Stimulated activated CD4-positive, alpha-beta T cell treated with anti-CD3 and anti-CD28 coated beads, Interleukin-15, amount 100 ng/mL, for 48 hours (primary cell): ENCODE measurements at places on chromosomes 13 and 19.
A peak's percentile ranks its signal among the peaks of the same experiment; 100 is the strongest.

DNA sequence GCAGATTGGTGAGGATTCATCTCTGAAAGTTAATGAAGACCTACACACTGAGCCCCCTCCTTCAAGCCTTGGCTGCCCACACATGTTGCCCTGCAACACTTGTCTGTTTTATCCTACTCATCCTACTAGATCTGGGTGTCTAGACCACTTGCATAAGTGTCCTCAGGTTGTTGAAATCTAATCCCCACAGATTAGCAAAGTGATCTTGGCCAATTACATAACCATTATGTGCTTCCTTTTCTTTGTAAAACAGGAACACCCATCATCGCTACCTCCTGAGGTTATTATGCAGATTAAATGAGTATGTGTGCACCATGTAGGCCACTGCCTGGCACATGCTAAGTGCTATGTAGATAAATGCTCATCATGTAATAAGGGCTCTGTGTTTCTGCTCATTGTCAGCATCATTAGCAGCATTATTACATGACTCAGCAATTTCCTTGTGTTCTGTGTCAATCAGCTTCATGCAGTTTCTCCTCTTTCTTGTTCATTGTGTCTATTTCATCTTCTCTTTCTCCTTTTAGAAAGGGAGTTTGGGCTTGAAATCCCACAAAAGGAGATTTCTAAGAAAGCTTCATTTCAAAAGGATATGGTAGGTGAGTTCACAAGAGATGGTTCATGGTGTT, 15.1 kb downstream of the ZNF175 start:
- no peak for DNase-seq

DNA sequence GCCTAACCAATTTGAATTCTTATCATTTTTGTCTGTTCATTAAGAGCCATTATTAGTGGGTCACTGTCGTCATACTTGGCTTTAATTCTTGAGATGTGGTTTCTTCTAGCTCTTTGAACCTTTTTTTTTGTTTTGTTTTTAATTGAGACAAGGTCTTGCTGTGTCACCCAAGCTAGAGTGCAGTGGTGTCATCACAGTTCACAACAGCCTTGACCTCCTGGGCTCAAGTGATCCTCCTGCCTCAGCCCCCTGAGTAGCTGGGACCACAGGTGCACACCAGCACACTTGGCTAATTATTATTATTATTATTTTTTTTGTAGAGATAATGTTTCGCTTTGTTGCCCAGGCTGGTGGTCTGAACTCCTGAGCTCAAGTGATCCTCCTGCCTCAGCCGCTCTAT, 25.8 kb upstream of the LDLR start:
- DNase-seq, result no peak

DNA sequence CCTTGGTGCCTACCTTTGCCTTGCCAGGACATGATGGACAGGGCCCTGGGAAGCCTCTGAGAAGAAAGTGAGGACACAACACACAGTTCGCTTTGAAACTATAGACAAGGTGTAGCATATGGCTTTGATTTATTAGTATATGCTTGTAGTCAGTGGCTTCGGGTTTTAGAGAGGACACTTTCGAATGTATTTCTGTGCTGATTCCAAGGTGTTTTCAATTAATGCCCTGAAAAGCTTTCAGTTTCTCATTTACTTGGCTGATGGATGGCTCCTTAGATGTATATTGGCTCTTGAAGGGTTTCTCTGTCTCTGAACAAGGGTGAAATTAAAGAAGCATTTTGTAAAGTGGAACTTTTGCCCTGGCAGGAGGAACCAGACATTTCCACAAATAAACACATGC, 106.9 kb downstream of the POSTN start:
- DNase-seq, result no peak

DNA sequence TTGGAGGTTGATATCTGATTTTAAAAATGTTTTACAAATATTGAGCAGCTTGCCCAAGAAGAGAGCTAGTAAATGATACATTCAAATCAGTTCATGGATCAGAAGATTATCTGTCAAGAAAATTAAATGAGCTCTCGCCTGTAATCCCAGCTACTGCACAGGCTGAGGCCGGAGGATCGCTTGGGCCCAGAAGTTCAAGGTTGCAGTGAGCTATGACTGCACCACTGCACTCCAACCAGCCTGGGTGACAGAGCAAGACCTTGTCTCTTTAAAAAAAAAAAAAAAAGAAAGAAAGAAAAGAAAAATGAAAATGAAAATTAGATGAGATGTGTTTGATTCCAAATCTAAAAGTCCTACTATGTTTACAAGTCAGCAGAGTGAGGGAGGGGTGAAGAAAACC, 2.4 kb downstream of the SPART start:
- no peak for DNase-seq

GRCh38 chr19:40411125-40411842, 1.9 kb downstream of the PRX start:
- DNase-seq, result no peak

DNA sequence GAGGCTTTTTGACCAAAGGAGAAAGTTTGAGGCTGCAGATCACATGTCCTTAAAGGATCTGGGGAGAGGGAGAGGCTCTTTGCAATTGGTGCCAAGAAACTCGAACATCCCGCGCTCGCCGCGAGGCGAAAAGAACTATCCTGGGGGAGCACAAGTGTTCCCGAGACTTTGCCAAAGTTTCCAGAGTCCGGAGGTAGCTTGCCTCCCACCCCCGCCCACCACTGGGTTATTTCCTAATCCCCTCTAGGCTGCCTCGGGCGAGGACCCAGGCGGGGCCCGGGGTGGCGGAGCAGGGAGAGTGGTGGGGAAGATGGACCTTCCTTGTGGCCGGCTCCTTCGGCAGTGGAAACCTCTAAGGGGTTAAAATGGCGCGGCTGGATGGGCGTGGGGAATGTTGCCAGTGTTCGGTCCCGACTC, 114.5 kb downstream of the KCNRG start:
- DNase-seq, result no peak

DNA sequence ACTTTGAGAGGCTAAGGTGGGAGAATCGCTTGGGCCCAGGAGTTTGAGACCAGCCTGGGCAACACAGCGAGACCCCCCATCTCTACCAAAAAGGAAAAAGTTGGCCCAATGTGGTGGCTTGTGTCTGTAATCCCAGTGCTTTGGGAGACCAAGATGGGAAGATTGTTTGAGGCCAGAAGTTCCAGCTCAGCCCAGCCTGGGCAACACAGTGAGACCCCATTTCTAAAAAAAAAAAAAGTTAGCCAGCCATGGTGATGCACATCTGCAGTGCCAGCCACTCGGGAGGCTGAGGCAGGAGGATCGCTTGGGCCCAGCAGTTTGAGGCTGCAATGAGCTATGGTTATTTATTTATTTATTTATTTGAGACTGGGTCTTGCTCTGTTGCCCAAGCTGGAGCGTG, 41.3 kb downstream of the CYP4F22 start:
- no peak for DNase-seq

DNA sequence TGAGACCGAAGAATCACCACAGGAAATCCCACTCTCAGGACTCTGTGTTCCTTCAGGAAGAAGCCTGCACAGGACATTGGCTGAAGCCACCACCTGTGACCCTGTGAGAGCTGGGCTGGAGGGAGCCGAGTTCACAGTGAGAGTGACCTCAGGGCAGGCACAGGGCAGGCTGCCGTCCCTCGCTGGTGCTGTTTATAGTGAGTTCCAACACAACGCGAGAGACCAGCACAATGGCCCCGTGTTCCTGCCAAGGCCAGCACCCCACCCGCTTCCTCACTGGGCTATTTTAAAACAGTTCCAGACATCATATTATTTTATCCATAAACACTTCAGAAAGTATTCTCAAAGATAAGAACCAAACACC, 18.4 kb upstream of the GAS6 start:
- no peak for DNase-seq

DNA sequence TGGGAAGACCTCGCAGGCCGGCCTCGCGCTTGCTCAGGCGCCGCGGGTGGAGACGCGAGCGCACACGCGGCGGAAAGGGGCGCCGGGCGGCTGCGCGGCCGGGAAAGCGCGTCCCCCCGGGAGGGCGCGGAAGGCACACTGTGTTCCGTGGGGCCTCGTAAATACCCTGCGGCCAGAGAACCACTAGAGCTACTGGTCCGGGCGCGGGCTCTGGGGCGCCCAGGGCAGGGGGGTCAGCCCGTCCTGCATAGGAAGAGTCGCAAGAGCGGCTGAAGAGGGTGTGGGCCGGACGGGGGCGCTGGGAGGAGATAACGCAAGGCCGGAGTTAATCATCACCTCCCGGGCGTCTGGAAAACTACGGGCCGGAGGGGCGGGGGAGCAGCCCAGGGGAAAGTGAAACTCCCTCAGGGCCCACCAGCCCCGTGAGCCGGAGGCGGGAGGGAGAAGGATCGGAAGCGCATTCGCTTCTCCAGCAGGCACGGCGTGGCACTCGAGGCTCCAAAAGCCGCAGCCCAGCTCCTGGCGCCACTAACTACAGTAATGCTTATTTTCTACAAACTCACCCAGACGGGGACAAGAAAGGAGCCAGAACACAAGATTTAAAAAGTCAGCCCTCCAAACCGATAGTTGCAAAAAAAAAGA, 1.1 kb upstream of the WBP4 start:
- DNase-seq, result peak; percentile 66

- DNase-seq, result no peak
These were observed 822 bp upstream of the RFXAP start for GRCh38 chr13:36817996-36818803.

DNA sequence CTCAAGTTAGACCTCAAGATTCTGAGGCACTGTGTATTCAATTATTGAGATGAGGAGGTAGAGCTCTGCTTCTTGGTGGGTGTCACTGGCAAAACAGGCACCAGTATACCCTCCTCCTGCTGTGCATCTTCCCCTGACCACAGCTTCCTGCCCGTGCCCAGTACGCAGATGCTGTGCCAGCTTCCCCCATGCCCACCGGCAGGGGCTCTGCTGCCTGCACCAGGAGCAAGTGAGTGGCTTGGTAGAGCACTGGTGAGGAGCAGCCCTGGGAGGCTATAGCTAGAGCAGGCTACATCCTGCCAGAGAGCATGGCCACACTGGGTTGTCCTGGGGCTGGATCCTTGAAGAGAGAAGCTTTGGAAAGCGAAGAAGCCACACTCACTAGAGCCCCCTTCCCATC, 21.0 kb upstream of the RNF17 start:
- no peak for DNase-seq

DNA sequence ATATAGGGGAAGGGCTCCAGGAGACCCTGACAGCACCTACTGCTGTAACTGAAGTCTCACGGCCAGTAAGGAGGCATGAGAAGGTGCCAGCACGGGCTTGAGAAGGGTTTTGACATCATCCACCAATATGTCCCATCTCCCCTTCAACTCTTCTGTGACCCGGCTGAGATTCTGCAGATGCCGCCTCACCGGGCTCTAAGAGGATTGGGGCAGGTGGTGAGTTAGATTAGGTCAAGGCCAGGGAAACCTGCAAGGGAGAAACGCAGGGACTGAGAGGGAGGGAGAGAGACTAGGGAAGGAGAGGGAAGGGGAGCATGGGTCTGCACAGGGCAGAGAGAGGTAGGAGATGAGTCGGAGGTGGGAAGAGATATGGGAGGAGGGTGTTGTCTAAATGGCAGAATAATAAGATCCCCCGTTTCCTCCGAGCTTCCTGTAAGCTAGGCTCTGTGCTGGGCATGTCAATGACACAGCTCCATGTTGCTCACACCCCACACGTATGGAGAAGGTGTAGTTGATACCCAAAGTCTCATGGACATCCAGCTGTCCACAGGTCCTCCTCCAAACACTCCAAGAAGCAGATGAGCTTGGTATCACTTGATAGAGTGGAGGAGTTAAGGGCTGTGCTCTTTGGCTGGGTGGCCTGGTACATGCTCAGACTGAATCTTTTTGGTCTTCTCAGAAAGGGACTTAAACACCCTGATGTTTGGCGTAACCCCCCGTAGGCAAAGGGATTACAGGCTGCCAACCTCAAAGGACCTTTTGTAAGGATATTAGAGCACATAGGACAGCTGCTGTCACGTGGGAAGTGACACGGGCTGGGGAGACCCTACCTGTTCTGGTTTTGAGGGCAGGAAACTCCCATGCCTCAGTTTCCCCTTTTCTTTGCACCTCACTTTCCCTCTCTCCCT, 6.1 kb downstream of the TPRX1 start:
- DNase-seq, result no peak

DNA sequence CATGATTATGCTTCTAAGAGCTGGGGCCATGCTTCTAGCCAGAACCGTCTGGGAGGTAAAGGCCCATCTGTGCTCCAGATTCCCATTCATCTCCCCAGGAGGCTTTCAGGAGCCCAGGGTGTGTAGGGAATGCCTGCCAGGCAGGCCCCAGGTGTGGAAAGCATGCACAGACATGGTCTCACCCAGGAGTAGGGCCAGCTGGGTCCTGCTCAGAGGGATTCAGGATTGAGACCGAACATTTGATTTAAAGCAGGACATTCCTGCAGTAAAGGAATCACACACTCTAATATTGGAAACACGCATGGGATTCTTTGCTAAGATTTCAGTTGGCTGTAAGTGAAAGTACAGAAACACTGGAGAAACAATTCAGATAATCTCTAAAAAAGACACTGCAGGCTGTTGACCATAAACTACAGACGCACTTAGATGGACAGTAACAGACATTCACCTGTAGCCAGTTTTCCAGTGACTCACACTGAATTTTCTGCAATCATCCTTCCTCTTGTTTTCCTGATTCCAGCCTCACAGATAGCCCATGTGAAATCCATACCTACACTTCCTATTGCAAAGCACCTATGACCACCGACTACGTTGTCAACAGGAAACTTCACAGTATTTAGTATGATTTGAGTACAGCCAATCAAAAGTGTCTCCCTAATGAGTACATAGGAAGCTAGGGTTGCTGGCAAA, 257.8 kb downstream of the TBC1D4 start:
- no peak for DNase-seq

DNA sequence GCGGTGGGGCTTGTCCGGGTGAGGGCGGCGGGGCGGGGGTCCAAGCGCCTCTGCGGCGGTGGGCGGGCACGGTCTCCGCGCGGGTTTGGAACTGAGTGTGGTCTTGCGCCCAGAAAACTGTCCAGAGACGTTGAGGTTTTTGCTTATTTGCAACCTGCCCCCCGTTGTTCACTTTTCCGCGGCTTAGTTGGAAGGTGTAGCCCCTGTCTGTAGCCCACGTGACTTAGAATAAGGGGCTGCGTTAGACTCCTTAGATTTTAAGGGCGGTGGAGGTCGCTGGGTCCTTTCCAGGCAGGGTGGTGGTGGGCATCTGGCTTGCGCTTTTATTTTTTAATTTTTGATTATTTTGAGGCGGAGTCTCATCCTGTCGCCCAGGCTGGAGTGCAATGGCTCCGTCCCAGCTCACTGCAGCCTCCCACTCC, 748 bp downstream of the RPS15 start:
- DNase-seq, result no peak

- no peak for DNase-seq
These were observed 1095.4 kb upstream of the PCDH20 start for GRCh38 chr13:62510906-62511655.

GRCh38 chr13:46868091-46868490, 28.8 kb downstream of the HTR2A start:
- no peak for DNase-seq

- no peak for DNase-seq
These were observed 20.3 kb downstream of the SOX21 start for GRCh38 chr13:94692030-94692429.
